ENCODE measurements at places on chromosomes 3 and 15.

DNA sequence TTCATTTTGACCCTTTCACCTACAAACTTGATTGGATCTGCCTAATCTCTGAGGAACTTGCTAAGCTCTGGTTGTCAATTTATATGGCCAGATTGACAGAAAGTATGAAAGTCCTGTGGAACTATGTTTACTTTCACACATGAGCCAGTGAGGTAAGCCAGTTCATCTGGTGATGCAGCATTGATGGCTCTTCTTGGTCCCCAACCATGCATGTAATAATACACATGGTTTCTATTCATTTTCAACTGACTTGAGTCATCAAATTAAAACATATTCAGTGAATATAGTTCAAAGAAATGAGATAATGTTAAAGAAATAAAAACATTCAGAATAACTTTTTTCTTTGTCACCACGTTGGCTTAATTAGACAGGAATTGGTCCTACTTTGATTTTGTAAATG, 336.1 kb upstream of the THBS1 start:
- no peak for DNase-seq

DNA sequence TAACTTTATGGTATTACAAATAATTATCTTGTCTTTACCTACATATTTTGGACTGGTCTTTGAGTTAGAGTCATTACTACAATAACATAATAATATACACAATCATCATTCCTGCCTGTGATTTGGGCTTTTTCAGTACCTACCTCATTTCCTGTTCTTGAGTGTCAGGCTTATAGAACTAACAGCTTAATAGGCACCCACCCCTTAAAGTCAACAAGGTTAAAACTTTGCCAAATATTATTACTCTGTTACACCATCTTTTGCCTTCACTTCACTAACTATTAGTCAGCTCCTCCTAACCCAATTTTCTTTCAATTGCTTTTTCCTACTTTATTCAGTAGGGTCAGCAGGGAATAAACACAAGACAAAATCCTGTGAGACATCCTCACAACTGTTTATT, 488.7 kb upstream of the AGTR1 start:
- no peak for DNase-seq

DNA sequence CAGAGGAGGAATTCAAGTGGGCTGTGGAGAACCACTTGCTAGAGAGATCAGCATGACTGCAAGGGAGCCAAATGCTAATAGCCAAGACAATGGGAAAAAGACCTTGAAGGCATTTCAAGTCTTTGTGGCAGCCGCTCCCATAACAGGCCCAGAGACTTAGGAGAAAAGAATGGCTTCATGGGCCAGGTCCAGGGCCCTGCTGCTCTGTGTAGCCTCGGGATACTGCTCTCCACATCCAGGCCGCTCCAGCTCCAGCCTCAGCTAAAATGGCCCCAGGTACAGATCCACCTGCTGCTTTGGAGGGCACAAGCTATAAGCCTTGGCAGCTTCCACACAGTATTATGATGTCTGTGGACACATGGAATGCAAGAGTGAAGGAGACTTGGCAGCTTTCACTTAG, 157.7 kb downstream of the NECTIN3 start:
- no peak for DNase-seq

DNA sequence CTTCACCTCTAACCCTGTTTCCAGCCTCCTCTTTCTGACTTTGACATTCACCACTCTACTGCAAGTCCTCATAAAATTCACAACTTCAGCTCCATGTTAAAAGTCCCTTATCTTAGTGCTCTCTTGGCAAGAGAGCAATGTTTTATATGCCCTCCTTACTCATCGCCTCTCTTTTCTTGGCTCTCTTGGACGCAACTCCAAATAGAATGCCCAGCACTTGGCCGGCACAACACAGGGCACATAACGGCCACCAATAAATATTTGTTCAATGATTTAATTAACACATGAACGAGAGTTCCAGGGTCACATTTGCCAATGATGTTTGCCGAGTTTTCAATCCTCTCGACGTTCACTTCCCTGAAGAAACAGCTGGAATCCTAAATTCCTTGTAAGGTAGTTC, 401.4 kb downstream of the ROBO1 start:
- no peak for DNase-seq

- DNase-seq = no peak
Observed at GRCh38 chr15:75104804-75105557, 81.6 kb downstream of the PPCDC start.

GRCh38 chr3:59131016-59131766, 81.4 kb upstream of the CFAP20DC start:
- no peak for DNase-seq

DNA sequence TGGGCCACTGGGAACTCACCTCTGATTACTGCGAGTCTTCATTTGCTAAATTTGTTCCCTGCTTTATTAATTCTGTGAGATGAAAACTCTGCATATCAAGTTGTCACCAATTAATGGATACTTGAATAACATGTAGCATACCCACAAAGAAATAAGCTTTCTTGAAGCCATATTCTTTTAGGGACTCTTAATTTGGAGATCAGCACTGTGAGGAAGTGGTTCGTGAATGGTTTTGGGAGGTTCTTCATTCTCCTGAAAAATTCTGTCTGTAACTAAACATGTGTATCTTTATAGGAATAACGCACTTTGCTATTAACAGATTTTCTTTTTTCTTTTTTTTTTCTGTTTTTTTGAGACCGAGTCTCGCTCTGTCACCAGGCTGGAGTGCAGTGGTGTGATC, 19.1 kb upstream of the TBC1D5 start:
- no peak for DNase-seq

DNA sequence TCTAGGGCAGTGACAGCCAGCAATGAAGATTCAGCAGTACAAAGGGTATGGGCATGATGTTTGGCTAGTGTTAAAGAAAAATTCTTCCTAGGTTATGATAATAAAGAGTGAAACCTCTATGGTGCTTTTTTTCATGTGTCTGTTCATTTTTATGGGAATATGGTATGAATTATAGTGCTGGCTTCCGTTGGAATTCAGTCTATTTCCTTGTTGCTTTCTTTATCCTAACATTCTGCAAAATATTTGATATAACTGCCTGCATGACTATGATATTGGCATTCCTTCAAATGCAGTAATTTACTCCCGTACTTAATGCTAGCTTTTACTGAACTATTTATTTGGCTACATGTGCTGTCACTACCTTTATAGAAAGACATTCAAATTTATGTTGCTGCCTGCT, 57.6 kb upstream of the ATP11B start:
- no peak for DNase-seq

- DNase-seq = no peak
Observed at GRCh38 chr3:45756055-45756454, 40.3 kb downstream of the SLC6A20 start.

DNA sequence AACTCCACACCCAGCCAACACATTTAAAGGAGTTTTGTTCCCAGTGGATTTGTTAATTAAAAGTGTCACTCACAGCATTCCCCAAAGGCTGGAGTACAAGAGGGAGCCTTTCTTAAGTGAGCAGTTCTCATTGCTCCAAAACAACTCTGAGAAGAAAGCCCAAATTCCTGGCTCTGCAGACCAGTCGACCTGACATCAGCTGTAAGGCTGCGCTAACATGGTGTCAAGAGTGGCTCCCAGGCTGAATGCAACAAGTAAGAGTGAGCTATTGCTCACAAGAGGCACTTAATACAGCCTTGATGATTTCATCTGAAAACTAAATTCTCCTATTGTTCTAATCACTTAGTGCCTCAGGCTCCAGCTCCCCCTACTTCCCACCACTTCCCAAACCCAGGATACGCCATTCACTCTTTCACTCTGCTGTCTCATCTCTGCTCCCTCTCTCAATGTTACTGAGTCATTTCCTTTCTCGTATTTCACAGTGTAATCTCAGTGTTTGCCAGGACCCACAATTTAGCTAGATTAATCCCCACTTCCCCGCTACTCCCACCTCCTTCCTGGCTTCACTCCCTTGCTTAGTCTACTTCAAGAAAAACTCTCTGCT, 81.8 kb downstream of the WWTR1 start:
- no peak for DNase-seq

- DNase-seq = no peak
Observed at GRCh38 chr3:153273767-153274435, 111.9 kb downstream of the RAP2B start.

GRCh38 chr3:124019291-124019690, 27.4 kb upstream of the ROPN1 start:
- no peak for DNase-seq

- no peak for DNase-seq
Observed at GRCh38 chr15:74252721-74253120, 16.6 kb downstream of the CCDC33 start.

GRCh38 chr3:70737666-70738290, 425.3 kb upstream of the MDFIC2 start:
- DNase-seq = no peak

DNA sequence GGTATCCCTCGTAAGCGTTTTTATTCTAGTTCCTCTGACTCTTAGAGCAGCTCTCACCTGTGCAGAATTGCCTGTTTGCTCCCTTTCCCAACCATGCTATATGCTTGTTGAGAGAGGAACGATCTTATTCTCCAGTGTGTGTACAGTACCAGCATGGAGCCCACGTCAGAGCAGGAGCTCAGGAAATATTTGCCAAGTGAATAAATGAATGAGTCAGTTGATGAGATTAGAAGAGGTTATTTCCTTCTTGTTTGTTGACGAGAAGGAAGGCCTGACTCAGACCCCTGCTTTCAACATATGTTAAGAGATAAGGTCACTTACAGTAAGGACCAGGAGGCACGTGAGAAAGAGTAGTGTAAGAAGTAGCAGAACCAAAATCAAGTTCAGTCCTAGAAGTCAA, 106.3 kb upstream of the ABHD17C start:
- no peak for DNase-seq

GRCh38 chr3:184486614-184487013, 75.0 kb upstream of the EPHB3 start:
- DNase-seq = no peak

DNA sequence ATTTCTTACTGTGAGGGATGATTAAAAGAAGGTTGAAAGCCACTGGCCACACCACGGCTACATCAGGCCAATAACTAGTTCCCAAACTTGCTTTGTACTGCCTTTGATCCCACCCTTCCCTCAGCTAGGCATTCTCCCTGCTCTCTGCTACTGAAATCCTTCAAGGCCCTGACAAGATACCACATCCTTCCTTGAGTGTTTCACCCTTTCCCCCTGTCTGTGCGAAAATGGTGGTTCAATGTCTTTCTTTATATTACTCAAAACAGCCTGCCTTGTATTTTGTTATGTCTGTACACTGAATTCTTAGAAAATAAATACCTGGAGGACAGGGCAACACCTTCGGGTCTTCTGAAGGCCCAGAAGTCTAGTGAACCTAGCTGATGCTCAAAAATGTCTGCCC, 932 bp upstream of the VPS8 start:
- DNase-seq = no peak

GRCh38 chr3:67297715-67298475, 299.8 kb downstream of the KBTBD8 start:
- DNase-seq = no peak

DNA sequence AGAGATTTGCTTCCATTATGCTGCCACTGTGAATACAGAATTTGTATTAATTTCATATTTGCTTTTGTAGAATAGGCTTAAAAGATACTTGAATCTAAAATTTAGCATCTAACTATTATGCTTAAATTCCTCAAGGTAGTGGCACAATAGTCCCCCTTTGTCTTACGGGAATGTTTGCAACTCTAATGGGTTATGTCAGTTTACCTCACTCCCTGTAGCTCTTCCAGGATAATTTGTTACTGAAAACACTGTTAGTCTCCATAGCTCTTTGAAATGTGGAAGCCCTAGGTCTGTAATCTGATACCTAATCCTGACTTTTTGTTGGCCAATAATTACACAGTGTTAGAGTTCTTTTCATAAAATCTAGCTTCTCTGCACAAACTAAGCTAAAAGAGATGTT, 433.4 kb downstream of the PYDC2 start:
- no peak for DNase-seq

- DNase-seq = no peak
Observed at GRCh38 chr3:127050733-127051132, 67.8 kb downstream of the PLXNA1 start.

DNA sequence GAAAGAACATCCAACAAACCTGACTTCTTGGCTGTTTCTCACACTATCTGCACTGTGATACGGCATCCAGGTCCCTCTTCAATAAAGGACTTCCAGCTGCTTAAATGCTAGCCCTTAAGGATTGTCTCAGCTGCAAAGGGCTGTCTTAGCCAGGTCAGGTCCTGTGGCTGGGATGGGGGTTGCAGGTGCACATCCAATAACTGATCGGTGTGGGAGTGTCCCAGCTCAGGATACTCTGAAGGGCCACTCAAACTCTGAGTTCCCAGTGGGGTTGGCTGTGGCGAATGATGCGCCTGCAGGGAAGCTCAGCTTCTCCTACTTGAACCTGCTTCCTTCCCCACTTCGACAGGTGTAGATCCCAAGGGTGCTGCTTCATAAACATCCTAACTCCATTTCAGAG, 74.6 kb upstream of the FGF12 start:
- no peak for DNase-seq

DNA sequence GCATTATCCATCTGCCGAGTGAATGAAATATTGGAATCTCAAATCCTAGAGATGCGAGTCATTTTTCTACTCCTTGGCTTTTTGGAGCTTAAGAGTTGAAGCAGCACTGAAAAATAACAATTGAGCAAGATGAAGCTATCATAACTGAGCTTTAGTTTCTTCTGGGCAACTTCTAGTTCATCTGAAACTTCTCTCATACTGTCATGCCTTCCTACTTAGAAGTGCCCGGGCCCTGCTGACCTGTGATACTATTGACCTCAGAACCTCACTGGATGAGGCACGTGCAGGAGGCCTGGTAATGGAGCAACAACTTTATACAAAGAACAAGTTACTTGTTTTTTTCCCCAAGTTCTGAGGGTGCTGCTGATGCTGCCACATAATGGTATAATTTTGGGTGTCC, 48.5 kb upstream of the P3H2 start:
- DNase-seq = no peak

DNA sequence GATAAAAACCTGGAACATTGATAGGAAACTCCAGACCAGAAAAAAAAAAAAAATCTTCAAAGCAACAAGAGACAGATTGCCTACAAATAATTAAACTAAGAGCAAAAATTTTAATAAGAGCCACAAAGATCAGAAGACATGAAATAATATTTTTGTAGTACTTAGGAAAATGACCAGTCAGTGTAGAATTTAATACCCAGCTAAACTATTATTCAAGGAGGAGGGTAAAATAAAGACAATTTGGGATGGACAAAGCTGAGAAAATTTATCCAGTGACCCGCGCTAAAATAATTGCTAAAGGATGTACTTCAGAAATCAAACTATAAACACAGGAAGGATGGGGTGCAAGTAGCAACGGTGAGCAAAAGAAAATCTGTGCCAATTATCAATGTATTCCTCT, 133.2 kb downstream of the AQP9 start:
- DNase-seq = no peak

GRCh38 chr3:7241584-7242302, 380.8 kb downstream of the GRM7 start:
- no peak for DNase-seq
